HL-60 (cell line): ENCODE measurements at places on chromosomes 4 and X.
A peak's percentile ranks its signal among the peaks of the same experiment; 100 is the strongest.

- no peak for DNase-seq
These were observed 80.9 kb upstream of the MSANTD1 start for GRCh38 chr4:3168029-3168428.

DNA sequence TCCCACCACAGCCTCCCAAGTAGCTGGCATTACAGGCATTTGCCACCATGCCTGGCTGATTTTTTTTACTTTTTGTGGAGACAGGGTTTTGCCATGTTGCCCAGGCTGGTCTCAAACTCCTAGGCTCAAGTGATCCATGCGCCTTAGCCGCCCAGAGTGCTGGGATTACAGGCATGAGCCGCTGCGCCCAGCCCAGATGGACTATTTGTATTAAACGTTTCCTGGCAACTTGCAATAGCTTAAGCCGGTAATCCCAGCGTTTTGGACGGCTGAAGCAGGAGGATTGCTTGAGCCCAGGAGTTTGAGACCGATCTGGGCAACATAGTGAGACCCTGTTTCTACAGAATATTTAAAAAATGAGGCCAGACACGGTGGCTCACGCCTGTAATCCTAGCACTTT, 18.4 kb downstream of the UBE2K start:
- no peak for DNase-seq

DNA sequence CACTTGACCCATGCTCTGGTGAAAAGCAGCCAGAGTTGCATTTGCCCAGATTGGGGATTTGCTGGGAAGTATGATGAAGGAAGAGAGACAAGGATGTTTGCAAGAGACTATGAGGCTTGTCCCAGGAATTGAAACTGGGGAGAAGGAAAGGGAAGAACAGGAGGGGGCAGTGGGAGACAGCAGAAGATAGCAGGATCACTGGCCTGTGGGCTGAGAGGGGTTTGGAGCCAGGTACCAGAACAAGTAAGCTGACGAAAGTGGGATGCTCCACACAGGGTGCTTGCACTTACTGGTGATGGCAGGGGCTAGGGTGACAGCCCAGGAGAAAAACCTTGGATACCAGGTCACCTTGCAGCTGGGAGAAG, 3.4 kb upstream of the LETM1 start:
- DNase-seq: no peak

- DNase-seq: no peak
These were observed 20.4 kb upstream of the FBXW7 start for GRCh38 chr4:152556283-152556682.

GRCh38 chr4:60808726-60809485, 391.2 kb upstream of the ADGRL3 start:
- no peak for DNase-seq

- no peak for DNase-seq
These were observed 482.4 kb downstream of the NAF1 start for GRCh38 chr4:162684371-162684700.

GRCh38 chrX:16484338-16484737, 165.6 kb upstream of the S100G start:
- DNase-seq: peak; percentile 2

GRCh38 chr4:20394512-20394911, 142.8 kb downstream of the SLIT2 start:
- DNase-seq: no peak

DNA sequence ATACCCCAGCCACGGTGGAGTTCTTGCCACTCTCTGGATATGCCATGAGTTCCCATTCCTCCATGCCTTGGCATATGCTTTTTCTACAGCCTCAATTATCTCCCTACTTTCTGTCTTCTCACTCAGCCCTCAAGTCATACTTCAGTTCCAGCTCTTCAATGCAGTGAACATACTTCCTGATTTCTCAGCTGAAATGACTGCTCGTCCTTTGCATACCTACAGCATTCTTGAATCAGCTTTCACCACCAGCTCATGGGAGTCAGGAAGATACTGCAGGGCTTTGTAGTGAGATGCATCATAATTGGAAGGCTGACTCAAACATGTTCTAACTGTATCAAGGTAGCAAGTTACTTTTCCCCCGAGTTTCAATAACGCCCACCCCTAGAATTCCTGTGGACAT, 118.4 kb downstream of the APBB2 start:
- no peak for DNase-seq

DNA sequence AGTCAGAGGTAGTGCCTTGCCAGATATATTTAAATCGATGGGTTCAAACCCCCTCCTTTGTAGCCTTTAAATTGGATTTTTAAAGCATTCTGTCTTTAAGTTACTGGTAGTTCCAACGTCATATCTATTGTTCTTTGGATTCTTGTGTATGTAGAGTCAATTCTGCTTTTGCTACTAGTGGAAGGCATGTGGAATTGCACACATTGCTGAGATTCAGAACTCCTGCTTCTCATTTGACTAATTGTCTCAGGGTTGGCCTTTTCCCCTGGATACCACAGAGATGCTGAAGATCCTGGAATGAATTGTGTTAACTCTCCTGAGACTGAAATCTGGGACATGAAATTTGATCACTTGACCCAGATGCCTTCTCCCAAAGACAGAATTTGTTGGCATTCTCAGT, 328.3 kb upstream of the RPS6KA3 start:
- DNase-seq: no peak

GRCh38 chrX:10173331-10173900, 16.6 kb downstream of the CLCN4 start:
- DNase-seq: no peak

GRCh38 chrX:119391279-119391678, 7.9 kb upstream of the SLC25A43 start:
- peak; percentile 11 for DNase-seq
